ENCODE measurements at places on chromosomes 13 and 19. TPM values are rescaled to one million over a fixed set of nuclear protein-coding genes. Genes with fewer than 3 reads are reported as not detected.

KLK5 gene
- total RNA-seq, result not detected

MPND gene
- total RNA-seq, result 12.1 TPM

FBXO17 gene
- 23.0 TPM for total RNA-seq

LGI4 gene
- 10.0 TPM for total RNA-seq

PINLYP gene
- total RNA-seq, result 12.8 TPM

ZNF304 gene
- total RNA-seq, result 9.4 TPM

FGF21 gene
- not detected for total RNA-seq

NRTN gene
- 0.52 TPM for total RNA-seq

DCT gene
- total RNA-seq, result 0.19 TPM

CABP5 gene
- not detected for total RNA-seq

ZNF414 gene
- 16.0 TPM for total RNA-seq

ZNF730 gene
- 0.33 TPM for total RNA-seq

PCP2 gene
- not detected for total RNA-seq

ZNF729 gene
- not detected for total RNA-seq

HDGFL2 gene
- 24.6 TPM for total RNA-seq

FPR1 gene
- total RNA-seq, result 38.3 TPM

MBD3 gene
- total RNA-seq, result 53.6 TPM

ABHD17A gene
- total RNA-seq, result 51.4 TPM

FCAR gene
- total RNA-seq, result 2.0 TPM

TNFAIP8L1 gene
- total RNA-seq, result 5.7 TPM

CGB8 gene
- total RNA-seq, result not detected

PLA2G4C gene
- total RNA-seq, result 20.2 TPM

HSPB6 gene
- 412 TPM for total RNA-seq

SYNGR4 gene
- not detected for total RNA-seq

OPA3 gene
- total RNA-seq, result 9.8 TPM

SIGLEC10 gene
- total RNA-seq, result 13.5 TPM

CLEC4M gene
- total RNA-seq, result not detected

MBD3L3 gene
- not detected for total RNA-seq

LILRA6 gene
- total RNA-seq, result 8.1 TPM

KLC3 gene
- not detected for total RNA-seq

ZNF442 gene
- total RNA-seq, result 4.9 TPM

ELANE gene
- 0.33 TPM for total RNA-seq
